ENCODE measurements at places on chromosomes 3 and 15. TPM values are rescaled to one million over a fixed set of nuclear protein-coding genes. Genes with fewer than 3 reads are reported as not detected.

DNA sequence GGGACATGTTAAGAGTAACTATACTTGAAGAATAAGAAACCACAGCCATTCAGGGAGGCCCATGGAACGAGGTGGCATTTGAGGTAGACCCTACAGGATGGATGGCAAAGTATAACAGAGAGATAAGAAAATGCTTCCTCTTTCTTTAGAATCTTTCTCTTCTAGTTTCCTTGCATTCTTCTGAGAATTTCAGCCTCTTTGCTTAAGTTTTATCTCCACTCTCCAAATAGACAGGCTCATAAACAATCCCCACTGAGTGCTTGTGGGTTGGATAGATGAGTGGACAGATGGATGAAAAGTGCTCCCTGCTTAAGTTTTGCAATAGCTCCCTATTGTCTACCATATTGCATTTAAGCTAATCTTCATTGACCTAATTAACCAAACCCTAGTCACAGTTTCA, 103.7 kb downstream of the MEX3B start:
- no peak overlapping the region for H3K27ac ChIP-seq
- peaks cover 4% of the 10 kb centered on the region for H3K4me1 ChIP-seq
- H3K27me3 ChIP-seq, result no peaks in the 10 kb centered on the region
- no peaks in the 10 kb centered on the region for H3K36me3 ChIP-seq
- DNase-seq, result no peak

- DNase-seq, result peak; percentile 79
- peak overlapping the region; percentile 83 for H3K4me3 ChIP-seq
- H3K27me3 ChIP-seq, result no peaks in the 10 kb centered on the region
These were observed 775 bp downstream of the ARNT2 start for GRCh38 chr15:80404761-80405553.

DNA sequence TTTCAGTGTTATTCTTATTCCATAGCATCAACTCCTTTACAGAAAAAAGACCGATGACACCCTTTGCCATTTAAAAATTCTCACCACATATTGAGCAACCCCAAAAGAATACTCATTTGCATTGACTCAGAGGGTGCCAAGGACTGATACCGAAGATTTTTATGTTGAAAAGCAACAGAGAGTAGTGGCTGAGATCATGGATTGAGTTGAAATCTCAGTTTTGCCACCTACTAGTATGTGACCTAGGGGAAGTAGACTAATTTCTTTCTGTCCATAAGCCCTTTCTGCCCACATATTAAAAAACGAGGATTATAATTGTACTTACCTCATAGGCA, 313.9 kb upstream of the SATB1 start:
- DNase-seq, result no peak
- H3K27ac ChIP-seq, result no peak overlapping the region
- H3K27me3 ChIP-seq, result no peaks in the 10 kb centered on the region
- H3K4me1 ChIP-seq, result no peaks in the 10 kb centered on the region

- peaks cover 4% of the 10 kb centered on the region for H3K36me3 ChIP-seq
- H3K27ac ChIP-seq, result 0 out of 2 replicates have a peak overlapping the region, but pooled peaks have one; percentile 11
- H3K4me3 ChIP-seq, result no peak overlapping the region
- no peaks in the 10 kb centered on the region for H3K4me1 ChIP-seq
- H3K27me3 ChIP-seq, result no peaks in the 10 kb centered on the region
These were observed 101.1 kb upstream of the CCNL1 start for GRCh38 chr3:157261000-157261399.

GRCh38 chr3:11120091-11120805, 34.0 kb upstream of the HRH1 start:
- H3K4me3 ChIP-seq, result no peak overlapping the region
- no peaks in the 10 kb centered on the region for H3K4me1 ChIP-seq
- H3K27ac ChIP-seq, result no peak overlapping the region
- DNase-seq, result no peak
- no peaks in the 10 kb centered on the region for H3K36me3 ChIP-seq
- no peaks in the 10 kb centered on the region for H3K27me3 ChIP-seq

DNA sequence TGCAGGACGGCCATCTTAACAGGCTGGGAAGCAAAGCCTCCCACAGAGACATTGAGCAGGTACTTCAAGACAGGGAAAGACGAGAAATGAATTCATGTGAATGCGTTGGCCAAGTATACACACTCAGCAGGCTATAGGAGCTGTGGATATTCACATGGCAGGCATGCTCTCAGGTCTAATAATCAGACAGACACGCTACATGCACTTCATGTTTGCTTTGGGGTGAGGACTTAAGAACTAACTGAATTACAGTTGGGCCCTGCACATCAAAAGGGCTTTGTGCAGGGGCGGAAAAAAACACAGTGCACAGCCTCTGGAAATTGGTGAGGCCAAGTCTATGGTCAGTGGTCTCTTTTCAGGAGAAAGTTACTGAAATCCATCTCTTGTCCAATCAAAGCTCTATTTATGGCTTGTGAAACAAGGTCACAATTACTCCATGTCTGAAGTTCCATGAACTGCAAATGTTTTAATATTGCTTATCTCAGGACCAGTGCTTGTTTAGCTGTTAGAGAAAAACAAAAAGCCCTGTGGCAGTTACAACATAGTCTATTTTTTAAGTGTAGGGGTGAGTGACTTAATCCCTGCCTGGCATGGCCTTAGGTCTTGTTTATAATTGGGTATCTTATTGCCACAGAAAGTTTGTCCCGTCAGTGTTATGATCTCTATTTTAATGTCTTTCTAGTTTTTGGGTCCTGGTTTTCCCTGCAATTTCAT, 100.6 kb upstream of the GOLGA6L6 start:
- peaks cover 40% of the 10 kb centered on the region for H3K27me3 ChIP-seq
- H3K4me1 ChIP-seq, result no peaks in the 10 kb centered on the region
- H3K27ac ChIP-seq, result no peak overlapping the region
- no peak for DNase-seq
- no peaks in the 10 kb centered on the region for H3K36me3 ChIP-seq
- H3K4me3 ChIP-seq, result no peak overlapping the region

DNA sequence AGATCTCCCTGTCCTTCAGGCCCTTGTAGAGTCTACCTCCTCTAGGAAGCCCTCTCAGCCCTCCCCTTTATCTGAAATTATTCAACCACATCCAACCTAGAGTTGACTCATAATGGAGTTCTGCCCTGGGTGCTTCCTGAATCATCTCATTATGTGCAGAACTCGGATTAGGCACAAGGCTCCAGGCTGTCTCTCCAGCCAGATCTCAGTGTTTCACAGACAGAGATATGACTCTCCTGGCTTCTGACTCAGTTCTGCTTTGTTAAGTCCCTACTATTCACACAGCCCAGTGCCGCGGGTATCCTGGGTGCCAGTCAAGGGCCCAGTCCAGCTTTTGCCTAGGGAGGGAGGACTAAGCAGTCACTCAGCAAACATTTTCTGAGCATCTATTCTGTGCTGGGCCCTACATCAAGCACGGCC, 9.3 kb downstream of the STRA6 start:
- peaks cover 34% of the 10 kb centered on the region for H3K36me3 ChIP-seq
- no peak for DNase-seq
- peaks cover 39% of the 10 kb centered on the region for H3K4me1 ChIP-seq
- H3K4me3 ChIP-seq, result no peak overlapping the region
- H3K27me3 ChIP-seq, result no peaks in the 10 kb centered on the region

DNA sequence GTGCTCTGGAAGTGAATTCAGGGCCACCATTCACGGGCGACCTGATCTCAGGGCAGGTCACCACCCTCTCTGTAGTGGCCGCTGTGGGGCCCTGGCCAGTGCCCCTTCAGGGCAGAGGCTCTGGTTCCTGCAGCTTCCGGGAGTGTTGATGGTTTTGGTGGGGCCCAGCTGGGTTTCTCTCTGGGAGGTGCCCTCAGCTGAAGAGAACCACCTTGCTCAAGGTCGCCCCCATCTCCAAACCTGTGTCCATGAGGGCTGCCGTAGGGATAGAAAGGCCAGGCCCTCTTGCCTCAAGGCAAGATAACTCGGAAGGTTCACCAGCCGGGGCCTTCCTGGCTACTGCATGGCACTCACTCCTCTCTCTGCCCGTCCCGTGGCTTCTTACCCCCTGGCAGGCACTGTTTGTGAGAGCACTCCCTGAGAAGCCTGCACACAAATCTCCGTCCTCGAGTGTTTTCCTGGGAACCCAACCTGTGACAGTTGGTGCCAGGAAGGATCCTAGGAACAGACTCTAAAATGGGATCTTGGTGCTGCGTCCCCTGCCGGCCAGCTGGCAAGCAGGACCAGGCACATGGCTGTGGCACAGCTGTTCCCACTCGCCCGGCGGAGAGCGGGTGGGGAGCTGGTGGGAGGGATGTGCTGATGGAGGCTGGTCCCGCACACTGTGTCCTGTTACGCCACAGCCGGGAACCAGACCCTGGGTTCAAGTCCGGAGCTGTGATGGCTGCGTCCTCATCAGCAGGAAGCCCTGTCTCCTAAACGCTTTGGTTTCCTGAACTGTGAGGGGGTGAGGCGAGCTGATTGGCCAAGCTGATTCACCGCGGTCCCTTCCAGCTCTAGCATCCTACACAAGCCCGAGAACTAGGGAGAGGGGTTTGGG, 23.2 kb upstream of the PIGZ start:
- DNase-seq, result no peak
- H3K4me3 ChIP-seq, result no peak overlapping the region
- no peaks in the 10 kb centered on the region for H3K27me3 ChIP-seq
- H3K4me1 ChIP-seq, result no peaks in the 10 kb centered on the region
- no peaks in the 10 kb centered on the region for H3K36me3 ChIP-seq

DNA sequence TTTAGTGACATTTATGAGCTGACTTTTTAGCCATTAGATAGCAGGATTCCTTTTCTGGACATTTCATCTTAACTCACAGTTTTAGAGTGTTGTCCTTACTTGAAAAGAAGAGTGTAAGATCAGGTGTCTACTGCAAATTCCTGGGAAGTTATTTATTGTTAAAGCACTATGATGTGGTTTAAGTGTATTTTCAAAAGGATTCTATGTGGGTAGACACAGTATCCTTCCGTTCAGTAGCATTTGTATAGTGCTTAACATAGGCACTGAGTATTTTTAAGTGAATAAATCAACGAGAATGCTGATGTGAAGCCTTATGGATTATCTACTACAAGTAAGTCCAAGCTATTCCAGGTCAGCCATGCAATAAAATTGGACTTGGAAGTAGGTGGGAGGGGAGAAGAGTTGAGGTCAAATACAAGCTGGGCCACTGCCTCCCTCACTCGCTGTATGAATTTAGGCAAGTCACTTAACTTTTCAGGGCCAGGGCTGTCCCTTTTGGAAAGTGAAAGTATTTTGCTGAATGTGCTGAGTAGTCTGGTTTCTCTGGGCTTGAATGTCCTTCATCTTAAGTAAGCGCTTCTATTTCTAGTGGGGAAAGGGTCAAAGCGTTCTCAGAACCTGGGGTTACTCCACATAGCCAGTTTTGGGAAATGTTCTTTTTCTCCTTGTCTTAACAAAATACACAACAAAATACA, 48.6 kb downstream of the GAP43 start:
- no peak overlapping the region for H3K4me3 ChIP-seq
- no peaks in the 10 kb centered on the region for H3K36me3 ChIP-seq

DNA sequence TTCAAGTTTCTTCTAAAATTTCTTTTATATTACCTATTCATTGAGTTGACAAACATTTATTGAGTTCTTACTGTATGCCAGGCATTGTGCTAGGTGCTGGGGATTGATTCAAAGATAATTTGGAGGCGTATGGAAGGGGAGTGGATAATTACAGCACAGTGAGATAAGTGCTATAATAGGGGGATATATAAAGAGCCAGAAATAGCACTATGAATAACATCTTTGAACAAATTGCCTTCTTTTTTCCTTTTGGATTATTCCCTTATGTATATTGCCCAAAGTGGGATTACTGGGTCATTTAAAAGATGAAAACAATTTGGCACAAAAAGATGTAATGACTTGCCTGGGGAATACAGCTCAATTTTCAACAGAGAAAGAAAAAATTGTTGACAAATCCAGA, 64.6 kb downstream of the LPP start:
- no peak overlapping the region for H3K27ac ChIP-seq
- H3K4me1 ChIP-seq, result 0 out of 2 replicates have a peak, but pooled peaks cover 3% of the 10 kb centered on the region
- no peaks in the 10 kb centered on the region for H3K27me3 ChIP-seq
- H3K36me3 ChIP-seq, result no peaks in the 10 kb centered on the region

- H3K36me3 ChIP-seq, result no peaks in the 10 kb centered on the region
- H3K27me3 ChIP-seq, result no peaks in the 10 kb centered on the region
- no peak for DNase-seq
- no peaks in the 10 kb centered on the region for H3K4me1 ChIP-seq
- H3K27ac ChIP-seq, result no peak overlapping the region
- no peak overlapping the region for H3K4me3 ChIP-seq
These were observed 8.0 kb downstream of the MUC13 start for GRCh38 chr3:124926426-124927101.

GRCh38 chr15:53447053-53447574, 312.3 kb downstream of the WDR72 start:
- no peak overlapping the region for H3K27ac ChIP-seq
- H3K4me1 ChIP-seq, result no peaks in the 10 kb centered on the region
- H3K36me3 ChIP-seq, result no peaks in the 10 kb centered on the region
- H3K27me3 ChIP-seq, result no peaks in the 10 kb centered on the region
- H3K4me3 ChIP-seq, result no peak overlapping the region

DNA sequence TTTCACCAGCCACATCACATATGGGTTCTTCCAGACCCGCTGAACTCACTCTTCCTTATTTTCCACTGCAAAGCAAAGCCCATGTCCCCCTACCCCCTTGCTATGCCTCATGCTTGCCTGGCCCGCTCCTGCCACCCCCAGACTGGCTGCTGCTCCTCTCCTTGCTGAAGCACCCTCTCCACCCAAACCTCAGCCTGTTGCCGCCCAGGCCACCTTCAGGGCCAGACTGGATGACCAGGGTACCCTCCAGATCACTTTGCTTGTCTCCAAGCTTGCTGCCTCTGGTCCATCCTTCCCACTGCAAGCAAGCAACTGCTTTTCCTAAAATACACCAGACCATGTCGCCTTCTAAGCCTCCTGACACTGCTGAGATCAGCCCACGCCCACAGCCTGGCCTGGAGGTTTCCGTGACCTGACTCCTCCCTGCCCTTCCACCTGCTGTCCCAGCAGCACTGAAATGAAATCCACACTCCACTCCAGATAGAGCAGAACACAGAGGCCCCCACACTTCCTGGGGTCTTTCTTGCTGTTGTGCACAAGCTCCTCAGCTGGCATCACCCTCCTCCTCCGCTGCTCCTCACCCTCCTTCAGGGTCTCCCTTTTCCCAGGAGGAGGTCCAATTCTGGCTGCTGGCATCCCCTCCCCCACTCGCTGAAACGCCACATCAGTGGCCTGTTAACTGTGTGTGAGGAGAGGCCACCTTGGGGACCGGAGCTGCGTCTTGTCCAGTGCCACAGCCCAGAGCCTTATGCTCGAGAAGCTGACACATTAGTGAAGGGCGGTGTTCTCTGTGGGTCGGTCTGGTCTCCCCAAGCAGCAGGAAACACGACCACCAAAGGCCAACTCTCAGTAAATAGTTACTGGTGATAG, 99.1 kb downstream of the ADCY5 start:
- H3K27me3 ChIP-seq, result peaks cover 37% of the 10 kb centered on the region
- H3K36me3 ChIP-seq, result no peaks in the 10 kb centered on the region
- H3K4me1 ChIP-seq, result peaks cover 2% of the 10 kb centered on the region
- DNase-seq, result no peak

GRCh38 chr3:99716463-99716995, 78.1 kb downstream of the COL8A1 start:
- DNase-seq, result no peak
- H3K4me1 ChIP-seq, result no peaks in the 10 kb centered on the region
- no peaks in the 10 kb centered on the region for H3K27me3 ChIP-seq
- no peak overlapping the region for H3K27ac ChIP-seq

GRCh38 chr3:130539005-130539404, 22.0 kb downstream of the COL6A6 start:
- H3K4me1 ChIP-seq, result no peaks in the 10 kb centered on the region
- no peaks in the 10 kb centered on the region for H3K36me3 ChIP-seq
- H3K27ac ChIP-seq, result no peak overlapping the region
- DNase-seq, result peak; percentile 68
- H3K27me3 ChIP-seq, result no peaks in the 10 kb centered on the region

The MEX3B gene
- 6.2 TPM for polyA plus RNA-seq

The ZDHHC23 gene
- polyA plus RNA-seq, result 3.7 TPM

The HGD gene
- not detected for polyA plus RNA-seq

The GPR15 gene
- polyA plus RNA-seq, result not detected

The STRIT1 gene
- polyA plus RNA-seq, result not detected

The GPR160 gene
- polyA plus RNA-seq, result 0.31 TPM

All from SK-N-SH (cell line).